ENCODE measurements at places on chromosomes 6 and 20.
A peak's percentile ranks its signal among the peaks of the same experiment; 100 is the strongest.

DNA sequence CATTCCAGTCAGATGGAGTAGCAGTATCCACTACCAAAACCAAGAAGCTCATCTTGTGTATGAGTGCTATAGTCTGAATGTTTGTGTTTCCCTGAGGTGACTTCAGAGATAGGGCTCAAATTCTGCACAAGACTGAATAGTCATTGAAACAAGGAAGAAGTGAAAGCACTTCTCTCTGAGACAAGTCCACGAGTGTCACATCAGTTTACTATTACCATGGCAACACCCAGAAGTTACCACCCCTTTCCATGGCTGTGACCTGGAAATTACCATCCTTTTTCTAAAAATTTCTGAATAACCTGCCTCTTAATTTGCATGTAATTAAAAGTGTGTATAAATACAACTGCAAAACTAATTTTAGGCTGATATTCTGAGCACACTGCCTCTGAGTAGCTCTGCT is 682.1 kb upstream of the ADGRB3 start:
- DNase-seq = no peak

- DNase-seq = no peak
Measured at GRCh38 chr6:123497025-123497424, 139.7 kb downstream of the TRDN start.

GRCh38 chr6:110781522-110782214 is 33.6 kb downstream of the CDK19 start:
- DNase-seq = no peak

DNA sequence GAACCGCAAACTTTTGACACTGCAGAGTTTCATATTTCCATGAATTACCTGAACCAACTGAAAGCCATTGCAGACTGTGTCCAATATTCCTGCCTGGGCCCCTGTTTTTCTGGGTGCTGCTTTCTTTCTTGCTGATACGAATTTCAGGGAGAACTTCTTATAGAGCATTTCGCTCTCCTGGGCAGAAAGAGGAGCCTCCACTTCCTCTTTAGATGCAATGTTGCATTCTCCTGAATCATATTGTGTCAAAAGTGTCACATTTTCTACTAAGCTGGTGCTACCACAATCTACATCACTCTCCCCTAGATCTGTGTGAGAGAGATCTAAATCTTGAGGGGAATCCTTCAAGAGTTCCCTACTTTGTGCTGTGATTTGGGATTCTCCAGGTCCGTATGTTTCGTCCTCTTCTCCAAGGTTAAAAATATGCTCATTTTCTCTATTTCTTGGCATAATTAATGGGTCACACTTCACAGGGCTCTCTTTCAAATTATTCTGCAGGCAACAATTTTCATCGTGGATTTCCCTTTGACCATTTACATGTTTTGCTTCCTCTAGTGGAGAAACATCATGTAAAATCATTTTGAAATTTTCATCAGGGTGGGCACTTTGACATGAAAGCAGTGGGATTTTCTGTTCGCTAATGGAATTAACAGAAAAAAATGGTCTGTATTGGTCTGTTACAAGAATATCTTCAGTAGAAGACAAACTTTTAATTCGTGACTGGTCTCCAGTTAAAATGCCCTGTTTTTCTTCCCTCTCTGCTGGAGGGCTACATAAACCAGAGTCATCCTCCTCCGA is 102.3 kb downstream of the DST start:
- DNase-seq = peak; percentile 52

DNA sequence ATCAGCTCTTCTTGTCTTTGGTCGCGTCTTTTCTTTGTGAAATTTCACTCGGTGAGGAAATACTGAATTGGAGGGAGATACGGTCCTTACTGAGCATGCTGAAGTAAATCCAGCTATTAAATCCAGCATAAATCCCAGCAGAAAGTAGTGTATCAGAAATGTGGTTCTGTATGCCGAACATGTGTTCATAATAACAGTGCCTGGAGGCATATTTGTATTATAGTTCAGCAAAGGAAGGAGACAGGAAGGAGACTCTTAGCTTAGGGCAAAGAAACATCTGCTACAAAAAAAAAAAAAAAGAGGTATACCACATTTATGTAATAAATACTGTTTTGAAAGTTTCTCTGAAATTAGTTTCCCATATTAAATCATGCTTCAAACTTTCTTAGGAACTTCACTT is 211.8 kb downstream of the PLCB4 start:
- DNase-seq = no peak

DNA sequence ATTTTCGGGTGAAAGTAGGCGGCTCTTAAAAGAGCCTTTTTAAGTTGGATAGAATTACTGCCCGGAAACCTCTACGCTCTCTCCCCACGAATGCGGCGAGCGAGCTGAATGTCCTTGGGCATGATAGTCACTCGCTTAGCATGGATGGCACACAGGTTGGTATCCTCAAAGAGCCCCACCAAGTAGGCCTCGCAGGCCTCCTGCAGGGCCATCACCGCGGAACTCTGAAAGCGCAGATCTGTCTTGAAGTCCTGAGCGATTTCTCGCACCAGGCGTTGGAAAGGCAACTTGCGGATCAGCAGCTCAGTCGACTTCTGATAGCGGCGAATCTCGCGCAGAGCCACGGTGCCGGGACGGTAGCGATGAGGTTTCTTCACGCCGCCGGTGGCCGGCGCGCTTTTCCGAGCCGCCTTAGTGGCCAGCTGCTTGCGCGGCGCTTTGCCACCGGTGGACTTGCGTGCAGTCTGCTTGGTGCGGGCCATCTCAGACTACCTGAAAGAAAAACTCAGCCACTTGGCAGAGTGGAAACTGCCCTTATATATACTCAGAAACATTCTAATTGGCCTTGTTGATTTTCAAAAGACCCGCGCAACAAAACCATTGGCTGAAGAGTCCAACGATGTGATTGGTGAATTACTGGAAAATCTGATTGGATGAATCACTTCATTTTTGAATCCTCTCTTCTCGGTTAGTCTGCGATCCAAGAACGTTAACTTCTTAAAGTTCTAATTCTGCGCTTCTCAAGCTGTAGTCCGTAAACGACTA is 93.9 kb upstream of the BTN3A2 start:
- DNase-seq = peak; percentile 98

GRCh38 chr6:19159089-19159488 is 678.1 kb upstream of the ID4 start:
- no peak for DNase-seq

DNA sequence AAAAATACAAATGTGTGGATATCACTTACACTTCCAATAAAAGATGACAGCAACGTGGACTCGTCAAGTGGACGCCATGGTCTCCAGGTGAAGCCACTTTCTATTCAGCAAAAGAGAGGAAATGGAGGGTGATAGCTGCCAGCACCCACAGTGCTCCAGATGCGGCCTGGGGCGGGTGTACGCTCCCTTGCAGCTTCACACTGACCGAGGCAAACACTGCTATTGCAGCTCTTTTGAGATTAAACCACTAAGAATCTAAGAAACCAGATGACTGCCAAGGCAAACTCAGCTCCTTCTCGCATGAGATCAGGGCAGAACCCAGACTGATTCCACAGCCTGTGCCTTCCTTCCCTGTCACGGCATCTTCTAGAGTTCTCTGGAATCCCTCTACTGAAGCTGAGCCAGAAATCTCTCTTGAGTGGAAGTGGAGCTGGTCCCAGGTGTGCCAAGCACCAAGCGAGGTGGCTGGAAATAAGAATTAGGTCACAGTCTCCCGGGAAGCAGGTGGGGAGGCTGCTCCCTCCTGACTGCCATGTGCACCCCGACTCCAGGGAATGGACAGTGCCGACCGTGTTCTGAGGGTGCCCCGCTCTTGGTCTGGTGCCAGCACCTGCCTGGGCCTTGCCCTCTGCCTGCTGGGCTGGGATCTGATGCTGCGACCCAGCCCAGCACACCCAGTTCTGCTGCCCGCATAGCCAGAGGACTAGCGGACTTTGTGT is 90.1 kb upstream of the AFDN start:
- no peak for DNase-seq

DNA sequence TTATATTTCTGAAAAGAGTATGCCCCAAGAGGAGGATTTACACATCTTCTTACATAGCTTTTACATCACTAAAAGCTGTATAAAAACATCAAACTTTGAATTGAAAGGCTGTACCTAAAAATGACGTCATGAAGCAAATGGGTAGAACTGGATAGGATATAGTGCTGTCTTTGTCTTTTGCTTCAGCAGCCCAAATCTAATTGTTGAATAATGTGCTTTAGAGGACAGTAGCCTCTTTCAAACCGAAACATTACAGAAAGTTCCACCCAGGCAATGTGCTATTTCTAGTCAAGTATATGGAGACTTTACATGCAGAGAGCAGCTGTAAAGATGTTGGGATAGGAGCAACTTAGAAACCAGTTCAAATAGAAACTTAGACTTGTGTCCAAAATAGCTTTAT is 51.9 kb downstream of the ADGRG6 start:
- no peak for DNase-seq

DNA sequence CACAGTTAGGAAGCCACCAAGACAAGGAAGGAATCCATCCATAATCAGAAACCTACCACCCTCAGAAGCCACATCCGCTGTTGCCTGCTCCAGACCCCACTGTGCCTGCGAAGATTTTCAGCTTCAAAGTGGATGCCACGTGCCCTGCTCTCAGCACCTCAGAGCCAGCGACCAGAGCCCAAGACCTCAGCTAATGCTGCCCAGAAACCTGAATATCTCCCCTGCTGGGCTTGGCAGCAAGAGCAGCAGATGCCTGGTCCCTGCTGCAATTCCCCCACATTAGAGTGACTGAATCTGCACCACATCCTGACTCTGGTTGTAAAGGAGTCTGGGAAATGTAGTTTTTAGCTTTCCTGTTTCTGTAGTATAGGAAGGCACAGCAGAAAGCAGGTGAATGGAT is 10.7 kb upstream of the ULBP3 start:
- no peak for DNase-seq

DNA sequence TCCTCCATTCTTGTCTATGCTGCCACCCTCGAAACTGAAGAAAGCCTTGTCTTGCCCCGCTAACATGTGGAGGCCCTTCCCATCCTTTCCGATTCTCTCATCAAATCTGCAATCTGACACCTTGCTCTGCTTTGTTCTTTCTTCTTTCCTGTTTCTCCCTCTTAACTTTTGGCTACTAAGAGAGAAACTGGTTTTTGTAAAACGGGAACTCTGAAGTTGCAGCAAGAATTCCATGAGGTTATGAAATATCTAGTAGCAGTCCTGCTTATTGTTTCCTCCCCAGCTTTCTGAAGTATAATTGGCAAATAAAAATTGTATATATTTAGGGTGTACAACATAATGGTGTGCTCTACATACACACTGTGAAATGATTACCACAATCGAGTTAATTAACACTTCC is 80.2 kb downstream of the MAP7 start:
- no peak for DNase-seq

DNA sequence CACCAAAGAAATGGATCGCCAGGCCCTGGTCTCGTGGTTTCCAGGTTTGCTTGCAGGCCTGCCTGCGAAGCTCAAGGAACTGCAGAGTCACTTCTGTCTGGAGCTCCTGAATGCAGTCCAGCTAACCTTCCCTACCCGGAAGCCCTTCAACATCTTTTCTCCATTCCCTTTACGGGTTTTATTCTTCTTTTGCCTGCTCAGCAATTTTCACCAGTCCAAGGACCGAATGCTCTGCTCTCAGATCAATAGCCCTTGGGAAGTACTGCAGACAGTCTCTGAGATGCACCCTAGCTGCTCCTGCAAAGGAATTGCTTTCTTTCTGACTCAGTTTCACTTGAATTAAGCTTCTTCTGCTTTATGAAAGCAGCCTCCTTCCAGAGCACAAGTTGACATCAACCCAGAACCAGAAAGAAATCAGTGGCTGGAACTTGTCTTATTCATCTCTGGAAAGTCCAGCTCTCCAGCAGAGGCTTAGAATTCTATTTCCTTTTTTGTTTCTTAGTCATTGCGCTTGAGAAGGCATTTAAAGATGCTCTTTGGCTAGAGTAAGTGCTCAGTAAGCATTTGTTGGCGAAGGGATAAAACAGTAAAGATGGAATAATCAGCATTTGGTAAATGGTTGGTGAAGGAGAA is 18.7 kb upstream of the YWHAB start:
- DNase-seq = no peak

- DNase-seq = no peak
Measured at GRCh38 chr20:44700306-44700705, 14.9 kb upstream of the CCN5 start.

- DNase-seq = no peak
Measured at GRCh38 chr6:29992807-29993206, 50.5 kb downstream of the HLA-A start.

DNA sequence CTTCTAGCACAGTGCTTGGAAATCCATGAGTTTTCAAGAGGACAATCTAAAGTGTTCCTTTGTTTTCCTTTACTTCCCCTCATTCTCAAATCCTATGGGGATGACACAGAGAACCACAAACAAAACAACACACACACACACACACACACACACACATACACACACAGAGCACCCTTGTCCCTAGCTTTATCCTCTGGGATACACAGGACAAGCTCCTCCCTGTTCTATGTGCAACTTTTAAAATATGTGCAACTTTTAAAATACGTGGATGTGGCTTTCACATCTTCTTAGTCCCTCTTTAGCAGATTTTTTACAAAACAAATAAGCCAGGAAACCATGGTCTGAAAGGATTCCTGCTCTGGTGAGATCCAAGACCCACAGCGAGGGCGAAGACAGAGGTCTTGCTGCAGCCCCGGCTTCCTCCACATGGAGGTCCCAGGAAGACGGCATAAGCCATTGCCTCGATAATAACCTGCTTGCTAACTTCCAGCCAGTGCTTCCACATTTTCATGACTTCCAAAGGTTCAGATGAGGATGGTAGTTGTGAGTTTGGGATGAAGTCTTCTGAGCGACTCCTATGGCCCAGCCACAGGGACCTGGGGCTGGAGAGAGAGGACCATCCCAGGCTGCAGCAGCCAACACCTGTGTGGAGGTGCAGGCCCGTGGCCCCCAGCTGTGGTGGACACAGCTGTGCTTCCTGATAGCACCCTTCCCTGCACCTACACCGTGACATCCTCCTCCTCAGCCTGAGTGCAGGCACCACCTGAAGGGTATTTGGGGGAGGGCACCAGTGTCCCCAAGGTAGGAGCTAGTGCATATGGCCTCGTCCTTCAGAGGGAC is 62.8 kb upstream of the CD93 start:
- no peak for DNase-seq

DNA sequence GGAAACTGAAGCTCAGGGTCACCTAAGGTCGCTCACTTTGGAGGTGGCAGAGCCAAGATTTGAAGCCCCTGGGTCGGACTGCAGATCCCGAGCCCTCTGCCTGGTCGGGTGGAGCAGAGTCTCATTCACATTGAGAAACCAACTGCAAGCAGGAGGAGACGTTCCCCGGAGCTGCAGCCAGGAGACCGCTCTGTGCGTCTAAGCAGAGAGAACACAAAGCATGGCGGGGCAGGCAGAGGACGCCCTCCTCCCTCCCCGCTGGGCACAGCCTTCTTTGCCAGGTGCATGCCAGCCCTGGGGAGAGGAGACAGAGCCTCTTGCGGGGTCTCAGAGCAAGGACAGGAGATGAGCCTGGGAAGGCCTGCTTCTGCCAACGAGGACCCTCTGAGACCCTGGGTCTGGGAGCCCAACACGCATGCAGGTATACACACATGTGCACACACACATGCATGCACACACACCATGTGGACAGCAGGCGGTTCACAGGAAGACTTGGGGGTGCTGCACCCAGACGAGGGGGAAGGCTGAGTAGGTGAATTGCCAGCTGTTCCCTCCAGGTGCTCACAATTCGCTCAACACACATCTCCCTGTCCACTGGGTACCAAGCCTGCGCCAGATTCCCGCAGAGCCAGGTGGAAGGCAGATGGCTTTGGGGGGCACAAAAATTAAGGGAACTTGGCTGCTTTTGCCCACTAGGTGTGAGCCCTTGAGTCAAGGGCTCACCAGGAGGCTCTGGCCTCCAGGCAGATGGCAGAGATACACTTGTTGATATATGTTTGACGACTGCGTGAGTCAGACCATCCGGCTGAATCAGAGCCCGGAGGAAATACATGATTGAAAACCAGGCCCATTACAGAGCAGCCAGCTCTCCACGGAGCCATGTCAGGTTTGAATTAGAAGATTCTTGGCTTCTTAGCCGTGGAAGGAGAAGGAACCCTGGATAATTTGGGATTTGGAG is 5.5 kb upstream of the NTSR1 start:
- peak; percentile 46 for DNase-seq

Data from hematopoietic multipotent progenitor cell treated with erythropoietin and hydrocortisone succinate and interleukin-3 and kit ligand, for 6 days (in vitro differentiated cells).